B cell (primary cell): ENCODE measurements at places on chromosomes 11 and 22. TPM values are rescaled to one million over a fixed set of nuclear protein-coding genes. Genes with fewer than 3 reads are reported as not detected.

- no peak overlapping the region for H3K4me3 ChIP-seq
- H3K27me3 ChIP-seq, result no peaks in the 10 kb centered on the region
- no peaks in the 10 kb centered on the region for H3K36me3 ChIP-seq
- DNase-seq, result no peak
Observed at GRCh38 chr11:12051287-12051662, 42.8 kb upstream of the DKK3 start.

DNA sequence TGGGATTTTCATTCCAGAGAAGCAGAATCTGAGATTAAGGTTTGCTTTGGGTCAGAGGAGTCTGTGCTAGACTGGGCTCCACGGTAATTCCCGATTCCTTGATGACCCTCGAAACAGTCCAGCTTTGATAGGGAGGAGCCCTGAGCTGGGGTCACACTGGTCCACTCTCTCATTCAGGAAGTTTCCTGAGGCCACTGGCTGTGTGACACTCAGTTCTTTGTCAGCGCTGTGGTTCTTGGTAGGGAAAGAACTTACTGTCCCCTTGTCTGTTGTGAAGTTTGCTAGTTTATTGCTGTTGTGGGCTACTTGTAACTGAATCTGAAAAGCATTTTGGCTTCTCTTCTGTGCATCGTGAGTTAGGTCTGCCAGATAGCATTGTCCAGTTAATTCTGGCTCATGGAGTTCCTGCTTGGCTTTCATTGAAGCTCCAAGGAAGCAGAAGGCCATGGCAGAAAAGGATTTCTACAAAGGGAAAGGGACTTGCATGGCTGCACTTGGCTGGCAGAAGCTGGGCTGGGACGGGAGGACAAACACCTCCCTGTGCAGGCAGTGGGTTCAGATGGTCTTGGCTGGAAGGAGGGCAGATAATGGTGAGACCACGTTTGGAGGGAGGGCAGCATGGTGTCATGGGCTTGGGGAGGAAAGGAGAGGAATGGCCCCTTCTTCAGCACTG, 23.3 kb downstream of the BCR start:
- no peaks in the 10 kb centered on the region for H3K27me3 ChIP-seq
- H3K27ac ChIP-seq, result no peak overlapping the region
- peaks cover 6% of the 10 kb centered on the region for H3K36me3 ChIP-seq
- no peak overlapping the region for H3K4me3 ChIP-seq
- DNase-seq, result no peak

- no peak overlapping the region for H3K27ac ChIP-seq
- no peaks in the 10 kb centered on the region for H3K36me3 ChIP-seq
- no peaks in the 10 kb centered on the region for H3K27me3 ChIP-seq
- no peak overlapping the region for H3K4me3 ChIP-seq
Observed at GRCh38 chr11:45794169-45794568, 10.8 kb upstream of the SLC35C1 start.

DDX17 gene
- total RNA-seq, result 936 and 967 TPM in 2 replicates

NEFH gene
- total RNA-seq, result 0.10 and 0.19 TPM in 2 replicates

PPME1 gene
- total RNA-seq, result 18.7 and 23.6 TPM in 2 replicates

SCGB2A2 gene
- total RNA-seq, result not detected in 2 replicates

NXPE4 gene
- not detected in 2 replicates for total RNA-seq

- peaks cover 2% of the 10 kb centered on the region for H3K36me3 ChIP-seq
- no peaks in the 10 kb centered on the region for H3K4me1 ChIP-seq
- no peak overlapping the region for H3K4me3 ChIP-seq
Observed at GRCh38 chr11:111693224-111693937, 72.8 kb downstream of the PPP2R1B start.
